ENCODE measurements at places on chromosomes 2 and 18.

- DNase-seq = no peak
Observed at GRCh38 chr2:85590950-85591349, 4.6 kb upstream of the RNF181 start.

GRCh38 chr18:70082430-70082829 is 123.1 kb downstream of the RTTN start:
- DNase-seq = no peak

GRCh38 chr2:23158306-23158705 is 226.7 kb upstream of the KLHL29 start:
- no peak for DNase-seq

GRCh38 chr2:200455958-200456421 is 53.9 kb downstream of the KCTD18 start:
- DNase-seq = no peak

DNA sequence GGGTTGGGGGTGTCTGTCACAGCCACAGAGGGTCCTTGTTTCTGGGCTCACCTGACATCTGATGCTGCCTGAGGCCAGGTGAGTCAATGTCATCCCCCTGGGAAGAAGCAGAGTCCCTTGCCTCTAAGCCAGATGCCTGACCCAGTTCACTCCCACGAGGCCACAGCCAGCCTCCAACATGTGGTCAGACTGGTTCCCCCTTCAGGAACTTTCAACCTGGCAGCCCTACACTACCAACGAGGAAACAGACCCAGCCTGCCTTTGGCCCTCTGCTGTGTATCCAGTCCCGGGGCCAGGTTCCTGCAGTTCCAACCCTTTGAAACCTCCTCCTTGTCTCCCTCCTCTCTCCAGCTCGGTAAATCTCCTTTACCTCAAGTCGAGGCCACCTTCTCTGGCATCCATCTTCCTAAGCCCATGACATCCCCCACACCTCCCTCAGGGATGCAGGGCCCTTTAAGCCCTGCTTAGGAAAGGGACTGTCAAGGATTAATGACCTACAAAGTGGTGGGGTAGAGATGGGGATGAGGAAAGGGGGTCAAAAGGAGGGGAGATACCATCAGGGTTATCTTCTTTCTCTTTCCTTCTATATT is 49.2 kb upstream of the SMAD2 start:
- DNase-seq = no peak

DNA sequence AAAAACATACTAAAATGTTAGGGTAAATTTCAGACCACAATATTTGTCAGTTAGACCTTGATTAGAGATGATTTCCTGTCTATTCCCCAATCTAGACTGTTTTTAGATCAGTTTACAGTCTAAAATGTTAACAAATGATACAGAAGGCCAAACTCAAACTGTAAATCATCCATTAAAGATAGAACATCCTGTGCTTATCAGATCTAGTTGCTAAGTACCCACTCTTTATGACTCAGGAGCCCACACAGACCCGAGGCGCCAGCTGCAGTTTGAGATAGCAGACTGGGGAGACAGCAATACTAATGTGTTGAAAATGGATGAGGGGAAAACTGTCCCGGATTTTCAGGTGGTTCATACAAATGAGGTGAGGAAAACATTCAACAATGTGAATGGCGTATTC is 113.3 kb downstream of the SCG2 start:
- no peak for DNase-seq

GRCh38 chr18:28409811-28410210 is 232.9 kb upstream of the CDH2 start:
- no peak for DNase-seq

- no peak for DNase-seq
Observed at GRCh38 chr2:230505162-230505561, 89.2 kb downstream of the SP100 start.

GRCh38 chr2:140657657-140658056 is 1473.2 kb downstream of the LRP1B start:
- no peak for DNase-seq

- no peak for DNase-seq
Observed at GRCh38 chr2:216047397-216047796, 34.0 kb upstream of the MREG start.

GRCh38 chr2:182621810-182622209 is 94.2 kb upstream of the DNAJC10 start:
- DNase-seq = no peak

- no peak for DNase-seq
Observed at GRCh38 chr2:109256111-109256510, 127.1 kb downstream of the SH3RF3 start.

DNA sequence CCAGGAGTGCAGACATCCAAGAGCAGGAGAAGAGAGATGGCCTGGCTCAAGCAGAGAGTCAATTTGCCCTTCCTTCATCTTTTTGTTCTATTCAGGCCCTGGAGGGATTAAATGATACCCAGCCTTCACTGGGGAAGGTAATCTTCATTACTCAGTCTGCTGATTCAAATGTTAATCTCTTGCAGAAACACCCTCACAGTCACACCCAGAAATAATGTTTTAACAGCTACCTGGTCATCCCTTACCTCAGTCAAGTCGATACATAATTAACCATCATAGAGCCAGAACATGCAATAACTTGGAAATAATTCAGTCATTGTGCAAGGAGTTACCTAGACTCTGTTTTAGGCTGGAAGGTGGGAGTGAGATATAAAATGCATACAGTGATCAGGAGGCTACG is 163.7 kb upstream of the TNP1 start:
- no peak for DNase-seq

- no peak for DNase-seq
Observed at GRCh38 chr2:191881982-191882816, 35.3 kb upstream of the CAVIN2 start.

DNA sequence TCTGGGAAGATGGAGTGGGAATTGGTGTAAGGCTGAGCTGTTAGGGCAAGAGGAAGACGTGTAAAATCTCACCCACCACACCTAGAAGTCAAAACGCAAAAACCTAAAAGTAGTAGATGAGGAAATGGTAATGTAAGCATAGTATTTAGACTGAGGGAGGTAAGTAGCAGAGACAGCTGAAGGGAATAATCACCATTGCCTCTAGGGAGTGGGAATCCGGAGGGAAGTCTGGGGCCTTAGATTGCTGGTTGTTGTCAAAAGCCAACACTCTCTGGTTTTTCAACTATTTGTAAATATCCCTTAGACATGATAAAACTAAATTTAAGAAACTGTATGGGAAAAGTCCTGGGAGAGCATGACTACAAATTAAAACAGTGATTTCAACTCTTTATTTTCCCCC is 28.7 kb upstream of the MYCN start:
- DNase-seq = no peak

GRCh38 chr2:27897717-27898116 is 7.2 kb downstream of the BABAM2 start:
- no peak for DNase-seq

DNA sequence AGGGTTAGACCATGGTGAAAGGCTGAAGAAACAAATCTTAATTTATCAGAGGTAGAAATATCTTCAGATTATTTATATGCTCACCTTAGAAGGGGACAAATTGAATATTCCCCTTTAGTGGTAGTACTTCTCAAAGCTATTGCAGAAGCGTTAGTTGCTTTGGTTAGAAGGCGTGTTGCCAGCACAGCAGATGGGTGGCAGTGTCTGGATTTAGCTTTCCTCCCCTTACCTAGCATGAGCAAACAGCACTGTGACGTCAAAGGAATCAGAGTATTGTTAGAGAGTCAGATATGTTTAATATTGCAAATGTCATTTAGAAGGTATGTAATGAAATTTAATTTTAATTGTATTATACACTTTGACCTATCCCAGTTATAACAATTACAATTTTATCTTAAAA is 27.2 kb upstream of the GALR1 start:
- no peak for DNase-seq

- DNase-seq = no peak
Observed at GRCh38 chr18:25423267-25423666, 71.3 kb upstream of the ZNF521 start.

GRCh38 chr2:224024270-224024669 is 14.8 kb downstream of the SERPINE2 start:
- DNase-seq = no peak

GRCh38 chr2:104412384-104412783 is 441.5 kb upstream of the POU3F3 start:
- no peak for DNase-seq

- DNase-seq = no peak
Observed at GRCh38 chr2:235721625-235722024, 227.8 kb downstream of the AGAP1 start.

- no peak for DNase-seq
Observed at GRCh38 chr18:59939127-59939526, 39.3 kb downstream of the PMAIP1 start.

DNA sequence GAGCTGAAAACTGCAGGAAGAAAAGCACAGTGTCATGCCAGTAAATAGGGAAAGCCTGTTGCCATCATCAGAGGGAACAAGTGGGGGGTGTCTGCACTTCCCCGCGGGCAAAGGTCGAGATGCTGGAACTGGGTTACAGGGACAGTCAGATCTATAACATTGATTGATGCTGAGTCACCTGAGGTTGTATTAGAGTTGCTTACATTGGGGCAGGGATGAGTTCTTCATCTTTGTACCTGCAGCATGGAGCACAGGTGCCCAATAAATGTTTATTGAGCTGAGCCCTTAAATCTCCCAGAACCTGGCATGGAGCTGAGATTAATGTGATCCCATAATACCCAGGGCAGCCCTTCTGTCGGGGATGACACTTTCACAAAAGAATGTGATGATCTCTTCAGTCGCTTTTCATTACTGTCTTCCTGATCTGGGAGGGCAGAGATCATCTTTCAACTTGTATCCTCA is 5.9 kb upstream of the RNF152 start:
- DNase-seq = no peak

- no peak for DNase-seq
Observed at GRCh38 chr2:3620834-3621233, 25.9 kb downstream of the COLEC11 start.

DNA sequence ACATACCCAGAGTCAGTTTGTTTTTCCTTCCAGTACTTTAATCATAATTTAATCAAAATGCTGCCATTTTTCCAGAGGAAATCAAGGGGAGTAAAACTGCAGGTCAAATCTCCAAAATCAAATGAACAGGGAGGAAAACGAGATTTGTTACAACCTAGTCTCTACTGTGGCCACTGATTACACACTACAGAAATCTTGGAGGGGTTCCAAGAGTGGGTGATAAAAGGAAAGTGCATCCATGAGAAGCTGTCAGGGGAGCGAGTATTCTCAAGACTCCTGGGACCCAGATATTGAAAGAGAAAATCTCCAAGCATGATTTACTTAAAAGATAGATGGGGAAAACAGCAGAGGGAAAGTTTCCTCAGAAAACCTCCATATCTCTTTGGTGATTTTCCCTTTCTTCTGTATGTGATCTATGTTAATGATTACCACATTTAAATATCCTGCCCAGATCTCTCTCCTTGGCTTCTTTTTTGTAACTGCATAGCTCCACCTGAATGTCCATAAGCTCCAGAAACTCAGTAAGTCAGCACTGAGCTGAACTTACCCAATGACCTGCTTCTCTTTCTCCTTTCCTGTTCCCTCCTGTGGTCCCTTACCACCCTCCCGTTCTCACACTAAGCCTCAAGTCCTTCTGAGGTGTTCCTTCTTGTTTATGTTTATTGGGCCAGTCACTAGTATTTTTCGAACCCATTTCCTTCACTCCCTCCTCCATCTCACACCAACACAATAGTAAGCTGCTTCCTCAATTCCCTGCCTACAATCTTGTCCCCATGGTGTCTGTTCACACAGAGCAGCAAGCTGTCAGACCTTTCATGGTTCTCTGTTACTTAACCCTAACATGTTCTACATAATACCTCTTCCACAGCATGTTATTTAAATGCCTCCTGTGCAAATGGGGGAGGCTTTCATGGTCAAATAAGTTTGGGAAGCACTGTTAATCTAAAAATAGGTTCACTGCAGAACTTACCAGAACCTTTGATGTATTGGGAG is 73.9 kb upstream of the TWSG1 start:
- no peak for DNase-seq
